Stimulated activated CD4-positive, alpha-beta T cell treated with anti-CD3 and anti-CD28 coated beads, TNF-alpha, amount 100 ng/mL, for 24 hours (primary cell): ENCODE measurements at places on chromosomes 4 and X.
A peak's percentile ranks its signal among the peaks of the same experiment; 100 is the strongest.

GRCh38 chr4:76546759-76547742 lies 112.0 kb downstream of the SHROOM3 start:
- no peak for DNase-seq

GRCh38 chrX:134570899-134571298 lies 87.4 kb downstream of the PLAC1 start:
- DNase-seq: no peak

- DNase-seq: no peak
Observed at GRCh38 chr4:5808081-5808741, 84.7 kb downstream of the CRMP1 start.

DNA sequence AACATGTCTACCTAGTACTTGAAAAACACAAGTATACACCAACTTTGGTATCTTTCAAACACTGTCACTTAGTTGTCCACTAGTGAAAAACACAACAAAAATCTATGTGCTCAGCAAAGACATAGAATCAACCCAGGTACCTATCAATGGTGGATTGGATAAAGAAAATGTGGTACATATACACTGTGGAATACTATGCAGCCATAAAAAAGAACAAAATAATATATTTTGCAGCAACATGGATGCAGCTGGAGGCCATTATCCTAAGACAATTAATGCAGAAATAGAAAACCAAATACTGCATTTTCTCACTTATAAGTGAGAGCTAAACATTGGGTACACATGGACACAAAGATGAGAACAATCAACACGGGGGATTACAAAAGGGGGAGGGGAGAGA lies 148.7 kb downstream of the ENOX2 start:
- DNase-seq: no peak

- DNase-seq: no peak
Observed at GRCh38 chr4:82219346-82219745, 154.4 kb downstream of the HNRNPD start.

DNA sequence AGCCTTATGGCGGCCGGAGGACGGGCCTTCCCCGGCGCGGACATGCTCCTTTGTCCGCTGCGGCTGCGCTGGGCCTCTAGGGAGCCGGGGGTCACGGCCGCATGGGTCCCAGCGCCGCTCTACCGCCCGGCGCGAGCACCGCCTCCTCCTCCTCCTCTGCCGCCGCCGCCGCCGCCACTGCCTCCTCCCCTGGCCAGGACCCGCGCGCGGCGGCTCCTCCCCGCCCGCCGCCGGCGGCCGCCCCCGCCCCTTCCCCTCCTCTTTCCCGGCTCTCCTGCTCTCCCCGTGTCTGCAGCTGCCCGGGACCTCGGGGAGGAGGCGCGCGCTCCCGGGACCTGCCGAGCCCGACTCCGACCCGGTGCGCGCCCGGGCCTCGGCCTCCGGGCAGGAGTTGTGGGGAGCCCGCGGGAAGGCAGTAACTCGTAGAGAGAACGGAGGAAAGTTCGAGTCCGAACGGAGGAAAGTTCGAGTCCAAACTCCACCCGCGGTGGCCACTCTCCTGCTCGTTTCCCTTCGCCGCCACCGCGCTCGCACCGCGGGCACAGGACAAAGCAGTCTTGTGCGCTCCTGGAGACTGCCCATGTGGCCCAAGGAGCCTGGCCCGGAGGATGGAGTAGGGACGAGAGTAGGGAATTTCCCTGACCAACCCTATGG lies at the start of gene ADGRA3:
ADGRA3 (minus strand) TSS at position 179 of the 654 bp plus-strand sequence. CDS start 282 bp downstream, outside the sequence.
- peak; percentile 26 for DNase-seq
